COLO829 (cell line): ENCODE measurements at places on chromosomes 6 and 20.

DNA sequence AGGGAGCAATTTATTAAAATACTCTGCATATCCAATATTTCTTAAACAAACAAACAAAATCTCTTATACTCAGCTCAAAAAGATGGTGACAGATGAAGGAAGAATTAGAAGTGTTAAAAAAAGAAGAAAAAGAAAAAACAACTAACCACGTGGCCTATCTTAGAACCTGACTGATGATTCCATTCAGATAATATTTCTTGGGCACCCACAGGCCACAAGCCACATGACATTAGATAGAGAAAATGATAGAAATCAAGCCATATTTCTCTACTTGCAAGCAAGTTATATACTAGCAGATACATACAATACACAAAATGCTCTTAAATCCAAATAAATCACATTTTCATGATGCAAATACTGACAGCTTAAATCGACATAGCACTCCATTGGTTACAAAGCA is 14.5 kb upstream of the RAMACL start:
- DNase-seq = no peak

DNA sequence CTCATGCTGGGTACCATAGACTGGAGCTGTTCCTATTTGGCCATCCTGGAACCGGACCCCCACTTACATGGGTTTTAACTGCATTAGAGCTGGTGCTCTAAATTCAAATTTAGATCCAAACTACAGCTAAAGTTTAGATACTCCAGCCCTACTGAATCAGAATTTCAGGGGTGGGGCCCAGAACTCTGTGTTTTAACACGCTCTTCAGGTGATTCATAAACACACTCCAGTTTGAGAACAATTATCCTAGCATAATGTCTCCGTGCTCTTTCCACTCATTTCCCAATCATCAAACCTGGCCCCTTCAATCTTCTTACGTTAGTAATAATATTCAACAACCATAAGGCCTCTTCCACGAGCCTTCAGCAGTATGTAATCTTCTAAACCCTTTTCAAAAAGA is 15.3 kb downstream of the TRPC4AP start:
- no peak for DNase-seq

DNA sequence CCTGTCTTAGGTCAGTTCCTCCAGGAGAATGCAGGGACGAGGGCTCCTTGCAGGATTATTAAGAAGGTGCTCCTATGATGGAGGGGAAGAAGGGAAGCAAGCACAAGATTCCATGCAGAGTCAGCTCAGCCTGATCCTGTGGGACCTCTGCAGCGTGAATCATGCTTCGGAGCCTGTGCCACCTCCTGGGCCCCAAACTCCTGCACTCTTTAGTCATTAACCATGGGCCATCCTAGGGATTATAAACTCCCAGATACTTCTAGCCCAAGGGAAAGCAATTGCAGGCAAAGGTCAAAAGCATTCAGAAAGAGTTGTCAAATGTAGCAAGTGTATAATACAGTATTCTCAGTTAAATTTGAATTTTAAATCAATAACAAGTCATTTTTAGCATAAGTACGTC is 208.7 kb upstream of the PMEPA1 start:
- DNase-seq = no peak

DNA sequence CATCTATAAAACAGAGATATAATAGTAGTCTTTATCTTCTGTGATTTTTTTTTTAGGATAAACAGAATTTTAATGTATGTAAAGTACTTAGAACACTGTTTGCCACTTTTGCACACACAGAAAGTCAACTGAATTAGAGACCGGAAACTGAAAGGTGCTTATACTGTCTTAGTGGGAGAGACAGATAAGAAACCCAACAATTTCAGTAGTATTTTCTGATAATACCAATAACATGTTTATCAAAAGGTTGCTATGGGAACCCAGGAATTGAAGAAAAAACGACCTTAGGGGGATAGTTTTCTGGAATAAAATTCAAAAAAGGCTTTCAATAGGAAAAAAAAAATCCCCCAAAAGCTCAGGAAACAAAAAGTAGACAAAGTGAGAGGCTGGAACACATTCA is 138.6 kb downstream of the BCKDHB start:
- no peak for DNase-seq

DNA sequence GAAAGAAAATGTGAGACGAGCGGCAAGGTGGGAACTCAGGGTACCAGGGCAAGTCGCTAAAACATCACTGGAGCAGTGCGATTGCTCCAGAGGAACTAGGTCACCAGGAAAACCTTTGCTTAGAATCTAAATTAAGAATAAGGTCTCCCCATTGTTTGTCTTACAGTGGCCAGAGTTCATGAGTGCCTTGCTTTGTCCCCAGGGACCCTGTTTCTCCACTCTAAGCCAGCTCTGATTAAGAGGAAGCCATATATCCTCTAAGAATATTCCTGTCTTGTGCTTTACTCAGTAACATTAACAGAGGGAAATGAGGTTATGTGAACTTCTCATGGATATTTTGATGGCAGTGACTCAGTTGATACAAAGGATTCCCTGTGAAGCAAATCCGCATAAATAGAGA is 305.8 kb downstream of the CD83 start:
- DNase-seq = peak; percentile 74

DNA sequence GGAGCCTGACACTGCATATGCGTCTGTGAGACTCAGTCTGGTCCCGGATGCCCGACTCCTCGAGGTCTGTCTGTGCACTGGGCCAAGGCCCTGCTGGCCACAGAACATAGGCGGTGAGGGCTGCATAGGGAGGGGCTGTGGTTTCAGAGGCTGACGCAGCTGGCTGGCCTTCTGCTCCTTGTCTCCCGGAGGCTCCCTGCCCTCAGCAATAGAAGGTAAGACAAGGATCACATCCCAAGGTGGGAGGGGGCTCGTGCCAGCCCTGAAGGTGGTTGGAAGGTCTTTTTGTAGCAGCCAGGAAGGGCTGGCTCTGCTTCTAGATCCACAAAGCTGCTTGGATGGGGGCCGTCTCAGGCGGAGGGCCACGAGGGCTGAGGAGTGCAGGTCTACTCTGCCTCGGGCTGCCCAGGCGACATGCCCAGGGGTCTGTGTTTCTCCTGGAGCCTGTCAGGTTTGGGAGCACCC is 239.8 kb upstream of the SULF2 start:
- DNase-seq = no peak

GRCh38 chr6:44235891-44236516 is 10.9 kb upstream of the HSP90AB1 start:
- no peak for DNase-seq

DNA sequence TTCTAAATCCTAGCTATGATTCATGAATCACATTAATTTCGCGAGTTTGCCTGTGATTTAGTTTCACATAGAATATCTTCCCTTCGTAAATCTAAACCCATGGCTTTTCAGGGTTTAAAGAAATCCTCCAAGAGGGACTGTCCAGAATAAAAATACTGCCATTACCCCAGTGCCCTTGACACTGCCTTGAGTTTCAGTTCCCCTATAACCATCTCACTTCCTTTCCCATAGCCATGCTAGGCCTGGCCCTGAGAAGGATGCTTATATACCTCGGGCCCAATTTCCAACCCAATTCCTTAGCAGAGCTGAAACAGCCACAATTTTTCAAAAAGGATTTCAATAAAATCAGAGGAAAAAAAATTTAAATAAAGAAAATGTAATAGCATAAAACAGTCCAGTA is 697.3 kb downstream of the FRK start:
- no peak for DNase-seq

DNA sequence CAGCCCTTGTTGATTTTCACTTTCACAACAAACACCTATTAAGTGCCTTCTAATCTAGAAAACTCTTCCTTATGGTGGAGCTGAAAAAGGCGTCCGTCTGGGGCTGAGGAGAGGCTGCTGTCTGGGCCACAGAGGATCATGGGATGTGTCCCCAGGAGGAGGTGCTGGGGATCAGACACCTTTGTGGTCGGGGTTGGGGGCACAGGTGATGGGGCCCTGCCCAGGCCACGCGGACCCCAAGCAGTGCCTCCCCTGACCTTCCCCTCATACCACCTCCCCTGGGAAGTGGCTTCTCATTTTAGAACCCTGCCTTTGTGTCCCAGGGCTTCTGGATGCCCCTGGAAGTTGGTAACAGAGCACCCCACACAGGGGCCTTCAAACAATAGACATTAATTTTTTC is 41.1 kb downstream of the SUN5 start:
- DNase-seq = no peak

DNA sequence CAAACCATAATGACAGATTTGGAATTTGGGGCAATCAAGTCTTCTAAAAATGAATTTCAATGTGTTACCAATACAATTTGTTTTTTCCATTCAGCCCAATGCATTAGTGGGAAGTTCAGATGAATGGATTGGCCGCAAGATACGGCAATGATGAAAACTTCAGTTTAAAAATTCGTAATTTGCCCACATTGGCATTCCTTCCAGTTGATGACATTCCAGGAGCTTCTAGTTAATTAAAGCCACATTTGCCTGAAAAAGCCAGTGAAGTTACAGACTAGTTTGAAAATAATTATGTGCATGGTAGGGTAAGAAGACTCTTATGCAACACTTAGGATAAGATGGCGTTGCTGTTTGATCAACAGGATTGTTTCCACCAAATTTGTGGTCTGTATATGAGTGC is 46.2 kb downstream of the NHLRC1 start:
- no peak for DNase-seq

- no peak for DNase-seq
Measured at GRCh38 chr6:160121981-160122380, 366 bp downstream of the SLC22A1 start.
